ENCODE measurements at places on chromosomes 5 and 9. TPM values are rescaled to one million over a fixed set of nuclear protein-coding genes. Genes with fewer than 3 reads are reported as not detected.

SNCAIP gene
- 2.7 TPM for total RNA-seq

OBP2B gene
- total RNA-seq = not detected

RASGEF1C gene
- total RNA-seq = not detected

KIF4B gene
- not detected for total RNA-seq

REEP2 gene
- total RNA-seq = 2.3 TPM

PCDHA7 gene
- total RNA-seq = 1.7 TPM

MUSK gene
- total RNA-seq = 12.7 TPM

- DNase-seq = no peak
- no peaks in the 10 kb centered on the region for H3K27me3 ChIP-seq
- no peak overlapping the region for H3K4me3 ChIP-seq
- H3K36me3 ChIP-seq = no peaks in the 10 kb centered on the region
Observed at GRCh38 chr5:8094304-8094703, 225.4 kb downstream of the MTRR start.

DNA sequence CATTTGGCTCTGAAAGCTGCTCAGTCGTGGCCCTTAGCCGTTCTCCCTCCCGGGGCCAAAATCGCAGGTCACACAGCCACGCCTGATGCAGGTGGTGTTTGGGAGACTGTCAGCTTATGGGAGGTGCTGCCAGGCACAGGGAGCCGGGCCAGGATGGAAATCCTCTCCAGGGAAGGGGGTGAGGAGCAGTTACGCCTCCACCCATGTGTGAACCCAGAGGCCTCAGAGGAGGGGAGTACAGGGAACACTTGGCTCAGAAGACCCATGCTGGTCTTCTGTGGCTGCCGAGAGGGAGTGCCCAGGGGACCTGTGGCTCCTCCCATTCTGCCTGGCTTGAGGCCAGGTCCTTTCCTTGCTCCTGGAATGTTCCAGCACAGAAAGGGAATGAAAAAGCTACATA is 3.6 kb upstream of the OLFM1 start:
- DNase-seq = no peak
- H3K4me3 ChIP-seq = no peak overlapping the region
- no peaks in the 10 kb centered on the region for H3K4me1 ChIP-seq
- no peaks in the 10 kb centered on the region for H3K27me3 ChIP-seq

DNA sequence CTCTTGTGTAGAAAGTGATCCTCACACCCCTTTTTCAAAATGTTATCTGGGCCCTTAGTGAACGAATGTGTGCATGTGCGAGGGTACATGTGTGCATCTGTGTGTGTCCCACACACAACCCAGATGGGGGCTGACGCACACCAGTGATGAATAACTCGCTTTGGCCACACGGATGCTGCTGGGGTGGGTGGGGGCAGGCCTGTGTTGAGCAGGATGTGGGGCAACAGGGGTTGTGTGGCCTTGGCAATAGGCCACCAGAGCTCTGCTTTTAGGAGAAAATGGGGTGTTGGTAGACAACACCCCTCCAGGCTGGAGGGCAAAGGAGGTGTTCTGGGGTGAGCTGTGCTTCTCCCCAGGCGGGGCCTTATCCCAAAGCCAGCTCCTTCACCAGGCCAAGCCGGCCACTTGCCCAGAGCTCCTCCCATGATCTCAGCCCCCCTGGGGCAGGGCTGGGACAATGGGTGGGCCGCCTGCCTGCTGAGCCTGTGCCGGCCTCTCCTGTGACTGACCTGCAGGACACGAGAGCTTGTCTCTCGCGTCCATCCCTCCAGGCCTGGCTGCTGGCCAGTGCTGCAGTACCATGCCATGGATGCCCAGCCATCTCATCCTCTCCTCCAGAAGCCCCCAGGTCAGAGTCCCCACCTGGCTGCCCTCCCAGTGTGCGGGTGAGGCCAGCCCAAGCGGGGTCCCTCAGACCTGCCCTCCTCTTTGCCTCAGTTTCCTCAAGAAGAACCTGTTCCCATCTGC is 1.7 kb downstream of the DBN1 start:
- peak overlapping the region; percentile 36 for H3K27ac ChIP-seq
- H3K27me3 ChIP-seq = no peaks in the 10 kb centered on the region
- H3K36me3 ChIP-seq = no peaks in the 10 kb centered on the region
- no peaks in the 10 kb centered on the region for H3K4me1 ChIP-seq
- no peak for DNase-seq
- peak overlapping the region; percentile 69 for H3K4me3 ChIP-seq

GRCh38 chr5:150034662-150035061 is 34.1 kb downstream of the HMGXB3 start:
- H3K4me1 ChIP-seq = no peaks in the 10 kb centered on the region
- no peaks in the 10 kb centered on the region for H3K27me3 ChIP-seq
- no peak overlapping the region for H3K4me3 ChIP-seq
- H3K27ac ChIP-seq = no peak overlapping the region
- DNase-seq = no peak
- no peaks in the 10 kb centered on the region for H3K36me3 ChIP-seq

- H3K36me3 ChIP-seq = no peaks in the 10 kb centered on the region
- no peaks in the 10 kb centered on the region for H3K27me3 ChIP-seq
- H3K27ac ChIP-seq = no peak overlapping the region
- DNase-seq = no peak
- no peaks in the 10 kb centered on the region for H3K4me1 ChIP-seq
Observed at GRCh38 chr5:5285906-5286305, 136.6 kb upstream of the ICE1 start.

DNA sequence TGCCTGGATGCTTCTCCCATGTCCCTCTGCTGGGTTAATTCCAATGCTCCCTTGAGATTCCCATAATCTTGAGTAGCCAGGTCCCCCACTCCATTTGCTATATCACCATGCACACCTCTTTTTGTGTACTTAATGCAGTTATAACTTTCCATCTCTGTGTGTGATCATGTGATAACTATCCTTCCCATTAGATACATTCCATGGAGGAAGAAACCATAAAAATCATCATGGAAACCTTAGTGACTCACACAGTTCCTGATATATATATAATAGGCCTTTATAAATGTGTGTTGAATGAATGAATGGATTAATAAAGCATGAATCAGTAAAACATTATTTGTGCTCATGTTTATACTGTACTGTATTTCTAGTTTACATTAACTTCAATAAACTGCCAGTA is 104.6 kb downstream of the PCSK5 start:
- H3K4me1 ChIP-seq = peaks cover 38% of the 10 kb centered on the region
- DNase-seq = no peak
- no peaks in the 10 kb centered on the region for H3K27me3 ChIP-seq
- no peak overlapping the region for H3K27ac ChIP-seq
- H3K4me3 ChIP-seq = no peak overlapping the region
- H3K36me3 ChIP-seq = no peaks in the 10 kb centered on the region

DNA sequence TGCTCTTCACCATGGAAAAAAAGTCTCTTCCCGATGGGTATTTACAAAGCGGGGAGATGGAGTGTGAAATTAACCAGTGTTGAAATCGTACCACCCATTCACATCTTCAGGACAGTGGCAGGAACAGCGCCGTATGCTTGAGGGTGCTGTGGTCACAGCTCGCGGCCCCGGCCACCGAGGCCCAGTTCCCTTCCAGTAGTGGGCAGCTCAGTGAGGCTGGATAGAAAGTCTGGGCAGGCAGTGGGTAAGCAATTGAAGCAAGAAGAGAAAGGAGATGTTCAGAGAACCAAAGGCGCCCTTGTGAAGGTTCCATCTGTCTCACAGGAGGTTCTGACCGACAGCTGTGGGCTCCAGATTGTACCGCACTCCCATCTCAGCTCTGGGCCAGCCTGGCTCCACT is 59.1 kb downstream of the SECISBP2 start:
- no peaks in the 10 kb centered on the region for H3K27me3 ChIP-seq
- peaks cover 6% of the 10 kb centered on the region for H3K4me1 ChIP-seq
- DNase-seq = no peak
- no peaks in the 10 kb centered on the region for H3K36me3 ChIP-seq
- no peak overlapping the region for H3K27ac ChIP-seq

- no peaks in the 10 kb centered on the region for H3K4me1 ChIP-seq
- H3K27me3 ChIP-seq = no peaks in the 10 kb centered on the region
- no peaks in the 10 kb centered on the region for H3K36me3 ChIP-seq
Observed at GRCh38 chr5:95727764-95728191, 3.4 kb upstream of the RHOBTB3 start.

- H3K27ac ChIP-seq = no peak overlapping the region
- no peak for DNase-seq
- H3K27me3 ChIP-seq = no peaks in the 10 kb centered on the region
- H3K36me3 ChIP-seq = no peaks in the 10 kb centered on the region
- H3K4me1 ChIP-seq = no peaks in the 10 kb centered on the region
Observed at GRCh38 chr9:71955300-71955915, 44.0 kb downstream of the C9orf85 start.

- no peak overlapping the region for H3K27ac ChIP-seq
- no peaks in the 10 kb centered on the region for H3K4me1 ChIP-seq
- no peak for DNase-seq
- no peaks in the 10 kb centered on the region for H3K36me3 ChIP-seq
Observed at GRCh38 chr5:97694091-97694490, 511.0 kb upstream of the RIOK2 start.

DNA sequence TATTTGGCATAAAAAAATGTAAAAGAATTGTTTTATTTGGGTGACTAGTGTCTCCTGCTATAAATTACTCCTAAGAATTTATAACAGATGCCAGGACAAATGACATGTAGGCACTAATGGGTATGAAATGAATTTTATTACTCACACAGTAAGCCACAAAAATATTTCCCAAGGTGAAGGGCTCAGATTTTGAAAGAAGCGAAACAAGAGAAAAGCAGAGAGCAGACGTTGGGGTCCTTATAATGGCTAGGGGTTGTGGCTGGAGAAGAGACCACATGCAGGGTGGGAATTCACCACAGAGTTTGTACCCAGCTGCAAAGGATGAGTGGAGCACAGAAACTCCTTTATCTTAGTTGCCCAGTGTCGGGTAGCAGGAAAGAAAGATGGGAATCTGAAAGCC is 45.0 kb upstream of the PRR16 start:
- no peak for DNase-seq
- no peaks in the 10 kb centered on the region for H3K4me1 ChIP-seq
- no peak overlapping the region for H3K27ac ChIP-seq
- H3K27me3 ChIP-seq = no peaks in the 10 kb centered on the region

DNA sequence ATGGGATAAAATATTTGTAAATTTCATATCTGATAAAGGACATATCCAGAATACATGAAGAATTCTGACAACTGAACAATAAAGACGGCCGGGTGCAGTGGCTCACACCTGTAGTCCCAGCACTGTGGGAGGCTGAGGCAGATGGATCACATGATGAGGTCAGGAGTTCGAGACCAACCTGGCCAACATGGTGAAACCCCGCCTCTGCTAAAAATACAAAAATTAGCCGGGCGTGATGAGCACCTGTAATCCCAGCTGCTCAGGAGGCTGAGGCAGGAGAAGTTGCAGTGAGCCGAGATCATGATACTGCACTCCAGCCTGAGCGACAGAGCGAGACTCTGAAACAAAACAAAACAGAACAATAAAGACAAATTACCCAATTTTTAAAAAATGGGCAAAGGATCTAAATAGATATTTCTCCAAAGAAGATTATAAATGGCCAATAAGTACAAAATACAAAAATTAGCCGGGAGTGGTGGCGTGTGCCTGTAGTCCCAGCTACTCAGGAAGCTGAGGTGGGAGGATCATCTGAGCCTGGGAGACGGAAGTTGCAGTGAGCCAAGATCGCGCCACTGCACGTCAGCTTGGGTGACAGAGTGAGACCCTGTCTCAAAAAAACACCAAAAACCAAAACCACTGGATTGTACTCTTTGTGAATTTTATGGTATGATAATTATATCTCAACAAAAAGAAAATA is 9.6 kb upstream of the NSD1 start:
- no peak overlapping the region for H3K4me3 ChIP-seq
- H3K4me1 ChIP-seq = no peaks in the 10 kb centered on the region
- no peak for DNase-seq
- no peaks in the 10 kb centered on the region for H3K36me3 ChIP-seq
- no peak overlapping the region for H3K27ac ChIP-seq

DNA sequence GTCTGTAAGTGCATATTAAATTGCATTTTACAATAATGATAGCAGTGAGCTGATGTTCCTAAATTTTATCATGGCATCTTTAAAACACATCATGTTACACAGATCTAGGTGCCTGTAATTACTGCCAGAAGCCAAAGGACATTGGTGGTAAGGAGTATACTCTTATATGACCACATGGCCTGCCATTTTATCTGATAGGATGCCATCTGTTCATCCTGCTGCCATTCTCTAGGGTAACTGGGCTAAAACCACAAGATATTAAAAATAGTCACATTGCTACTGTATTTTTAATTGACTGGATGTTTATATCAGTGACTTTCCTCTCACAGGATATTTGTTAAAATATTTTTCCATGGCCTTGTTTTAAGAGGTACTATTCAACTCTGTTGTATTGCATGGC is 53.1 kb downstream of the HCN1 start:
- no peaks in the 10 kb centered on the region for H3K27me3 ChIP-seq
- no peak overlapping the region for H3K27ac ChIP-seq
- no peaks in the 10 kb centered on the region for H3K4me1 ChIP-seq

- no peaks in the 10 kb centered on the region for H3K4me1 ChIP-seq
- H3K4me3 ChIP-seq = no peak overlapping the region
- no peak for DNase-seq
- H3K27ac ChIP-seq = peak overlapping the region; percentile 43
- H3K36me3 ChIP-seq = no peaks in the 10 kb centered on the region
Observed at GRCh38 chr5:122126756-122127321, 2.5 kb upstream of the ZNF474 start.

DNA sequence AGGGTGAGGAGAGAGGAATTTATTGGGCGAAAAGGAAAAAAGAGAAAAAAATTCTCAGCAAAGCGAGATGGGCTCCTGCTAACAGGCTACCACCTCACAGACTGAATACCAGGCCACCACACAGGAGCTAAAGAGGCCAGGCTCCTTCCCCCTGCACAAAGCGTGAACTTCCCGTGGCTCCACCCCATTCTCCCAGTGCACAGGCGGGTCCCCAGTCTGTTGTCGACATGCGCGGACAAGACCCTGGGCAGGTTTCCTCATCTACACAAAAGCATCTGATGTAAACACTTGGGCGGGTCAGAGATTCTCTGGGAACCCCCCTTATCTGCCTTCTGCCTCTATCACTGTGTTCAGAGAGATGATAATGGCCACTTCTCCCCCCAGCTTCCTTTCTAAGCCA is 34.2 kb downstream of the IL31RA start:
- H3K27ac ChIP-seq = no peak overlapping the region
- H3K27me3 ChIP-seq = no peaks in the 10 kb centered on the region
- H3K4me1 ChIP-seq = no peaks in the 10 kb centered on the region
- H3K4me3 ChIP-seq = no peak overlapping the region
- DNase-seq = no peak

DNA sequence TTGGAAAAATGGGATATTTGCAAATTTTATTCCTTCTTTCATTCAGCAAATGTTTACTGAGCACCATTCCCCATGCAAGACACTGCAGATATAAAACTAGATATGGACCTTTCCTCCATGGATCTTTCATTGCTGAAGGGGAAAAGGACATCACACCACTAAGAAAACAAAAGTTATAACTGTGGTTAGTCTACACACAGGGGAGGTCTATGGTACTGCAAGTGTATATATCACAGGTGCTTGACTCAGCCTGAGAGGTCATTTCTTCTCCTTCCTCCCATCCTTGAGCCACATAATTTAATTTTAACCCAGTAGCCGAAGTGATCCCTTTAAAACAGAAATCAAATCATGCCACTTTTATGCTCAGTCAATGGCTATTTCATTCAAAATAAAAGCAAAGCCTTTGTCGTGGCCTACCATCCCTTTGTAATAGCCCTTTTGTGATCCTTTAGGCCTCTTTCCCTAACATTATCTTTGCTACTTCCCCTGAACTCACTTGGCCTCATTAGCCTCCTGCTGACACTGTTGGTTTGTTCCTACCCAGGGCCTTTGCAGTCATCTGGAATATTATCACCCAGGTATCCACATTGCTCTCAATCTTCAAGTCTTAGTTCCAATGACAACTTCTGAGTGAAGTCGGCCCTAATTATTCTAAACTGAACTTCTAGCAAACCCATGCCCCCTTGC is 213.2 kb downstream of the GABRB2 start:
- no peaks in the 10 kb centered on the region for H3K4me1 ChIP-seq
- no peaks in the 10 kb centered on the region for H3K36me3 ChIP-seq
- no peak for DNase-seq
- no peak overlapping the region for H3K4me3 ChIP-seq
- no peak overlapping the region for H3K27ac ChIP-seq
